Nephron progenitor cell (in vitro differentiated cells): ENCODE measurements at places on chromosomes 5 and 9.

DNA sequence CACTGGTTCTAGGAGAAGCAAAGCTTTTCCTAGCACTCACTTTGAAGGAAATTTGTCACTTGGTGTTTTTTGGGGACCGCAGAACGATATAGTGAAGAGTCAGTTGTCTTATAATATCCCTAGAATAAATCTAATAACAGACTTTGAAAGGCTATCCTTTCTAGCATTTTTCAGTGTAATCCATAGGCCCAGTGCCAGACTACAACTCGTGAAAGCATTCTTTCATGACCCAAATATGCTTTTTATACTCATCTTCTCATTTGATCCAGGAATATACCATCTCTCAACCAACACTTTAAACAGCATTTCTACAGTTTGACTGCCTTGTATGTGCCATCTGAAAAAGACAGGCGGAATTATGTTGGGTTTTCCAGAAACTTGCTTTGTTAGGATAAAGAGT is 104.0 kb downstream of the ERCC6L2 start:
- peaks cover 20% of the 10 kb centered on the region for H3K36me3 ChIP-seq
- no peak overlapping the region for H3K27ac ChIP-seq
- no peak for DNase-seq
- no peaks in the 10 kb centered on the region for H3K27me3 ChIP-seq

DNA sequence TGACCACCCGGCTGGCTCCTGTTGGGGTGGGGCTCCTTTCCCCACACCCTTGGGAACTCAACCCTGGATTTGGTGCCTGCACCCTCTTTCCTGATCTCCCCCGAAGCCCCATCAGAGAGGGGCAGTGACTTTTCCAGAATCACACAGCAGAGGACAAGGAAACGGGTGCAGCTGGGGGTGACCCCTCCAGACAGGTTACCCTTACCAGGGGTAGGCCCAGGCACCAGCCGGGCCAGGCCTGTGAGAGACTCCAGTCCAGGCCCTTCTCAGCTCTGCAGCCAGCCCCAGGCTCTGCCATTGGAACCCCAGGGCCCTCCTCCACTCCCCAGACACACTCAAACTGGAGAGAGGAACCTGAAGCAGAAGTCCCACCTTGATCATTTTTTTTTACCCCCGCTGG is 19.0 kb upstream of the PHYHD1 start:
- no peak overlapping the region for H3K27ac ChIP-seq
- peaks cover 17% of the 10 kb centered on the region for H3K4me1 ChIP-seq
- H3K4me3 ChIP-seq = no peak overlapping the region
- no peak for DNase-seq

DNA sequence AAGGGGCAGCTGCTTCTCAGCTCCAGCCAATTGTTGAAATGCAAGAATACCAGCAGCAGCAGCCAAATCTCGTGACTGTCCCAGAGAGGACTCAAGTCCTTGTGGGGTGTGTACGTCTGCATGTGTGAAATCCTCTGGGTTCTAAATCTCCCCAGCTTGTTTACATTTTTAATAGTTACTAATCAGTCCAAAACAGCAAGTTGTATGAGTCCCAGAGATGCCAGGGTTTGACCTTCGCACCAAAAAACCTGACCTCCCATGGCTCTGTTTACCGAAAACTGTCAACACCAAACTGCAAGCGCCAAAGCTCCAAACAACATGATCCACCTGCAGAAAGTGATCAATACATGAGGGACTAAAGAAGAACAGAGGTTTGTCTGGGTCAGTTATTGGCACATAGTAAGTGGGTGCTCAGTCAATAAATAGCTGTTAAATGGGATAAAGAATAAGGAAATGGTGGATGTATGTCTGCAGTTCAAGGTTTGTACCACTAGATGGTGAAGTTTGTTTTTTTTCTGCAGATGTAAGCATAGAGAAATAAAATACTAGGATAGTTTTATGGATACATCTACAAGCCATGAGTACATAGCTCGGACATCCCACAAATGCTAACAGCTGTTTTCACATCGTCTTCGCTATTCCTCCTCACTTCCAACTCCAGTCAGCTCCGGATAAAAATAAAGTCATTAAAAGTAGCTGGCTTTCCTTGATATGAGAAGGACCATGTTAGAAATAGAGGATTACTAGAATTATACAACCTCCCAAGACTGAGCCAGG is 85.3 kb upstream of the ADRB2 start:
- peaks cover 9% of the 10 kb centered on the region for H3K27me3 ChIP-seq
- H3K36me3 ChIP-seq = no peaks in the 10 kb centered on the region

DNA sequence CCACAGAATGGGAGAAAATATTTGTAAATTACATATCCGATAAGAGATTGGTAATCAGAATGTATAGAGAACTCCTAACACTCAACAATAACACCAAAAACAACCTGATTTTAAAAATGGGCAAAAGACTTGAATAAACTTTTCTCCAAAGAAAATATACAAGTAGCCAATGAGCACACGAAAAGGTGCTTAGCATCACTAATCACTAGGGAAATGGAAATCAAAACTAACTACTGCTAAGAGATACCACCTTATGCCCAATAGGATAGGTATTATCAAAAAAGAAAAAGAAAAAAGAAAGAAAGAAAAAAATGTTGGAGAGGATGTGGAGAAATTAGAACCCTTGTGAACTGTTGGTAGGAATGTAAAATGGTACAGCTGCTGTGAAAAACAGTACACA is 212.1 kb downstream of the TLR4 start:
- no peak for DNase-seq
- peaks cover 2% of the 10 kb centered on the region for H3K27me3 ChIP-seq
- no peak overlapping the region for H3K4me3 ChIP-seq
- H3K27ac ChIP-seq = no peak overlapping the region
- H3K4me1 ChIP-seq = no peaks in the 10 kb centered on the region
- H3K36me3 ChIP-seq = peaks cover 7% of the 10 kb centered on the region

DNA sequence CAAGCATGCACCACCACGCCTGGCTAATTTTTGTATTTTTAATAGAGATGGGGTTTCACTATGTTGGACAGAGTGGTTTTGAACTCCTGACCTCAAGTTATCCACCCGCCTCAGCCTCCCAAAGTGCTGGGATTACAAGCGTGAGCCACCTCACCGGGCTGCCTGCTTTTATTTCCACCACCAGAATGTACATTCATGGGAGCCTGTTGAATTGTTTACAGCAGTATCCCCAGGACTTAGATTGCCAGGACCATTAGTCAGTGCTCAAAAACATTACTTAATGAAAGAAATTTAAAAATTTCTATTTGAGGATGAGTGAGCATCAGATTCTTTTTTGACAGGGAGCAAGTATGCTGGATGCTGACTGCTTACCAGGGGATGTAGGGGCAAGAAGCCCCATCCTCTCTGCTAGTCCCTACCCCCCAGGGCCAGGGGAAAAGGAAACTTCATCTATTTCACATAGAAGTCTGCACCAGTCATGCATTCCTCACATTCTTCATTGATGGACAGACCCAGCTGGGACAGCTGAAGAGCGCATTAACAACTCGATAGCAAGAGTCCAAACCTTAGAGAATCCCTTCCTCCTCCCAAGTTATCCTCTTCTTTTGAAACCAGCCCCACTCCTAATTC is 10.3 kb upstream of the RGMB start:
- H3K27ac ChIP-seq = no peak overlapping the region
- H3K4me3 ChIP-seq = no peak overlapping the region
- H3K27me3 ChIP-seq = peaks cover 7% of the 10 kb centered on the region
- no peaks in the 10 kb centered on the region for H3K36me3 ChIP-seq
- DNase-seq = no peak
